ENCODE measurements at places on chromosomes 6 and 20.

GRCh38 chr20:57374343-57374930 lies 16.8 kb upstream of the RBM38 start:
- no peak for DNase-seq

GRCh38 chr6:113556775-113557174 lies 300.4 kb upstream of the MARCKS start:
- no peak for DNase-seq

- DNase-seq = no peak
Measured at GRCh38 chr6:151704383-151704782, 103.1 kb upstream of the ESR1 start.

DNA sequence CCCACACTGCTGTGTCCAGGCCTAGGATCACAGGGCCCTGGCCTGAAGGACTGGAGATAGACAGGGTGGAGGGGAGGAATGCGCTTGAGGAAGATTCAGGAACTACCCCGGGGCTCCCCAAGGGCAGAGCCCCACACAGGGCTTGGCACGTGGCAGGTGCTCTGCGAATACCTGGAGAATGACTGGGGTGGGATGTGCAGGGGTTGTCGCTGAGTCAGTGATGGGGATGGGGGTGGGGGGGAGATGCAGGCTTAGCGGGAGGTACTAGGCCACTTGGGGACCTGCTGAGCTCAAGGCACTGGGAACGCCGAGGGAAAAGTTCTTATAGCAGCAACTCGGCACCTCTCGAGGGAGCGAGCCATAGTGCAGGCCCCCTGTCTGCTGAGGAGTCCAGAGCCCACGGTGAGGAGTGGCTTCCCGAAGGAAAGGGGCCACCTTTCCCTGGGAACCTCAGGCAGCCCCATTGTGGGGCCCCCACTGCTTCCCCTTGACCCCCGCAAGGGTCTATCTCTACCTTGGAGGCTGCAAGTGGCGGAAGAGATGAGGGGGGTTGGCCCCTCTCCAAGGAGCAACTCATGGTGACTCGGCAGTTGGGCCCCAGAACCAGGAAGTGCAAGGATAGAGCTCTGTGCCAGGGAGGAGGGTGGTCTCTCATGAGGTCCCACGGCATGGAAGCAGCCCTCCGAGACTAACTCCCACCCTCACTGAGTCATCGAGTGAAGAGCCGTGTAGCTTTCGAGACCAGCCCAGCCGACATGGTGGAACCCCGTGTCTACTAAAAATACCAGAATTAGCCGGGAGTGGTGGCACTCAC lies 33.1 kb downstream of the SRC start:
- DNase-seq = no peak

DNA sequence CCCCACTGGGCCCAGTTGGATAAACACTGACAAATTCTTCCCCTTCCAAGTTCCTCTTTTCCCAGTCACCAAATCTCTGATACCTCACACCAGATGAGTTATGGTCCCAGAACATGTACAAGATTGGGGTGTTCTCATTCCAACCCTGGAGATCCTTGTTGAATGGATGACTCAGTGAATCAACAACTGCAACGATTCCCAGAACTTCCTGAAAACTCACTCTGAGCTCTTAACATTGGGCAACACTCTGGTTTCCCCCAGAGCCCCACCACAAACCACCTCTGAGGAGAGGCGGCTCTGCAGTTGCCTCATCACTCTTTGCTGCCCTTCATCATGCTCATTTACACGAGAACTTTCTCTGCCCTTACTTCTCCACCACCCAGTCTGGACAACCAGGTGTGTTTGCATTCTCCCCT lies 115.2 kb downstream of the MRPL14 start:
- DNase-seq = no peak

DNA sequence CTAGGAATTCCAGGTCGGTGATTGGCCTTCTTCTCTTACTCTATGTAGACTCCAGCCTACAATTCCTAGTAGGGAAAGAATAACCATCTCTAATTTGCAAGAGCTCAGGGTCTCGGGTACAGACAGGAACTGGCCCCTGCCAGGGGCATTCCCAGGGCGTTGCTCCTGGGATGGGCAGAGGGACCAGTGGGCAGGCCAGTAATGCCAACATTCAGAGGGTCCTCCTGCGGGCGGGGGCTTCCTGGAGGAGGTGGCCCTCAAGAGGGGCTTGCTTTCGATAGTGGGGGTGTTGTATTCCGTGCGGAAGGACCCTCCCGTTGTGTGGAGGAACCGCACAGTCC lies 129.8 kb upstream of the PRND start:
- DNase-seq = no peak

DNA sequence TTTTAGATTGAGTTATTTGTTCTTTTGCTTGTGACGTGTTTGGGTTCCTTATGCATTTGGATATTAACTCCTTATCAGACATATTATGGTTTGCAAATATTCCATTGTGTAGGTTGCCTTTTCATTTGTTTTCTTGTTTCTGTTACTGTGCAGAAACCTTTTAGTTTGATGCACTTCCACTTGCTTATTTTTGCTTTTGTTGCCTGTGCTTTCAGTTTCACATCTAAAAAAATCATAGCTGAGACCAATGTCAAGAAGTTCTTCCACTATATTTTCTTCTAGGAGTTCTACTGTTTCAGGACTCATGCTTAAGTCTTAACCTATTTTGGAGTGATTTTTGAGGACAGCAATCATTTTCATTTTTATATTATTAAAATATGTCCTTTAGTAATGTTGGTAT lies 113.5 kb downstream of the EPM2A start:
- no peak for DNase-seq

DNA sequence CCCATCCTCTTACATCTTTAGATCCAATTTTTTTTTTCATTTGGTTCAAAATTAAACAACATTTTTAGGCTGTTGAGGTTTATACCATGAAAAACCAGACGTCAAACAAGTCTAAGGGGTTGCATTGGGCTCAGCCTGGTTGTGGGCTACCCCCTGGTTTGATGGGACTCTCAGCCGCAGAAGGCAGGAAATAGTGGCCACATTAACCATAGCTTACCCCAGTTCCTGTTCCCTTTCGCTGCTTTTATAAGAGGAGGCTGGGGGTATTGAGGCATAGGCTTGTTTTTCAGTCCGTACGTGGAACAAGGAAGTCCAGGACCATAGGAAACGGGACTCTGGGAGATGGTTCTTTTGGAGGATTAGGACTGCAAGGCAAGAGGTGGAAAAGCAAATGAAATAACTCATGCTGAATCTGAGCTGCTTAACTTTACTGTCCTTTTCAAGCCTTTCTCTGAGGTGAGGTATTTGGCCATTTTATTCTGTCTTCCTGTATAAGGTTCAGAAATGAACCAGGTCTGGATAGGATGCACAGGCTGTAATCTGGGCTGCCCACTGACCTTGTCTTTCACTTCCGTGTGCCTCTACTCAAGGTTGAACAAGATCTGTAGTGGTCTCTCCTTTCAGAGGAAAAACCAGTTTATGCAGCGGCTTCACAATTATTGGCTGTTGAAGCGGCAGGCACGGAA lies 7.7 kb downstream of the BRPF3 start:
- no peak for DNase-seq

DNA sequence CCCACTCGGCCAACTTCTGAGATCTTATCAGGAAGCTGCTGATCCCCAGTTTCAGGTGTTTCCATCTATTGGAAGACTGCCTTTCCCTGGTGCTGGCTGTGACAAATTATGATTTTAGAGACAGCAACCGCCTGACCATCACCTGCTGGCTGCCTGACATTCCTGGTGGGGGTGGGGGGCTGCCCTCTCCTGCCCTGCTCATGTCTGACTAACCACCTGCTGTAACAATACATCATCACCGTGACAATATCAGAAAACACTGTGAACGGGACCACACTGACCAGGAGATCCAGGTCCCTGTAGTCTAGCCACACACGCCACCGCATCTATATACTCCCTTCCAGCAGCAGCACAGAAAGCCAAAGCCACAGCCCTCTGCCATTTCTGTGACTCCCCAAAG lies 537.5 kb downstream of the QKI start:
- no peak for DNase-seq

DNA sequence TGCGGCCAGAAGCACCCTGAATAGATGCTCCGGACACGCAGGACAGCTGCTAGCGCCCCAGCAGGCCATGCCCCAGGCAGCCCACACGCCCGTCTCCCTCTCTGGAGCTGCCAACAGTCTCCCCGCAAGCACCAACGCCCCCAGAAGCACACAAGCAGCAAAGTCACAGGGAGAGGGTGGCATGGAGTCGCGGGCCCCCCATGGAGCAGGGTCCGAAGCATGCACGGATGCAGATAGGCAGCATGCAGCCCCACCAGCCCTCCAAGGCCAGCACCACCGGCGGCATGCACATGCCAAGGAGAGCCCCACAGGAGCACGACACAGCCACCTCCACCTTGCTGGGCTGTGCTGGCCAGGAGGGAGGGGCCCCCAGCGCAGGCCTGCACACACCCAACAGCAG lies 53.8 kb downstream of the KCNQ2 start:
- DNase-seq = no peak

GRCh38 chr20:19137641-19138040 lies 74.8 kb upstream of the SLC24A3 start:
- no peak for DNase-seq

DNA sequence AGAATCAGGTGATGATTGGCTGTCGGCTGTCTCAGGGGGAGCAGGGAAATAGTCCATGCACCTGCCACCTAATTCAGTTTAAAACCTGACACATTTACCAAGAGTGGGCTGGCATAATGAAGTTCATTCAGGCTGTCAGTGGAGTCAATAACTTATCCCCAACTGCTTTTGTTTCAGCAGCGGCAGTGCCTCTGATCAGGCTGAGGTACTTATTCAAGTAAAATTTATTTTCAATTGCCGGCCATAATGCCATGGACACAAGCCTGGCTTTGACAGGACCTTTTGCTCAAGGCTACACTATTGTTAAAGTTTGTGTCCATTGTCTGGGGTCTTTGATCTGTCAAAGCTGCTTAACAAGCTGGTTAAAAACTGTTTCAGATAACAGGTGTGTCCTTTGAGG lies 20.6 kb downstream of the OLIG3 start:
- no peak for DNase-seq

DNA sequence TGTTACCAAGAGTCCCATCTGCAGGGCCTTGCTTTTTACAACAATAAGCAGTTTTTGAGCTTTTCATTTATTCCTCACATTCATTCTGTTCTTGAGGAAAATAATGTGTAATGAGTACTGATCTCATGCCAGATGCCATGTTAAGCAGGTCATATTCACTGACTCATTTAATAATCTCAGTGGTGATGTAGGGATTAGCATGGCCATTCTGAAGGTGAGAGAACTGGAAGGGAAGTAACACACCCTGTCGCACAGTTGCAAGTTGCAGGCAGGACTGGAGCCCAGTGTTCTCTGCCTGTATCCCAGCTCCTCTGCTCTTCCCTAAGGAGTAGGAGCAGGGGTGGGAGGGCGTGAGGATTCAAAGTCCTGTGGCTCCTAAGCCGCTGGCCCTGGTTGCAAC lies 5.6 kb downstream of the PCIF1 start:
- DNase-seq = no peak

GRCh38 chr20:13865791-13866351 lies 81.0 kb downstream of the NDUFAF5 start:
- no peak for DNase-seq

DNA sequence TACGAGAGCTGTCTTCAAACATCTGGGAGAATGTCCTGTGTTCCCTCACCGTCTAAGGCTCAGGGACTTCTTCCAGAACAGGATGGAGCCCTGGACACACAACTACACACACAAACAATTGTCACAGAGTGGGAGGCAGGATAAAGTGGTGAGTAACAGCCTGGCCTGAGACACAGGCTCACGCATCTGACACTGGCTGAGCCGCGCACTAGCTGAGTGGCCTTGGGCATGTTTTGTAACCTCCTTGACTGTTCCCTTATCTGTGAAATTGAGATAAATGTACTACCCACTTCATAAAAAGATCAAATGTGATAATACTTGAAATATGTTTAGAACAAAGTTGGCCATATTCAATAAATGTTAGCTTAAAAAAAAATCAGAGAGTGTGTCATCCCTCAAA lies 132.4 kb upstream of the ARMC2 start:
- no peak for DNase-seq

DNA sequence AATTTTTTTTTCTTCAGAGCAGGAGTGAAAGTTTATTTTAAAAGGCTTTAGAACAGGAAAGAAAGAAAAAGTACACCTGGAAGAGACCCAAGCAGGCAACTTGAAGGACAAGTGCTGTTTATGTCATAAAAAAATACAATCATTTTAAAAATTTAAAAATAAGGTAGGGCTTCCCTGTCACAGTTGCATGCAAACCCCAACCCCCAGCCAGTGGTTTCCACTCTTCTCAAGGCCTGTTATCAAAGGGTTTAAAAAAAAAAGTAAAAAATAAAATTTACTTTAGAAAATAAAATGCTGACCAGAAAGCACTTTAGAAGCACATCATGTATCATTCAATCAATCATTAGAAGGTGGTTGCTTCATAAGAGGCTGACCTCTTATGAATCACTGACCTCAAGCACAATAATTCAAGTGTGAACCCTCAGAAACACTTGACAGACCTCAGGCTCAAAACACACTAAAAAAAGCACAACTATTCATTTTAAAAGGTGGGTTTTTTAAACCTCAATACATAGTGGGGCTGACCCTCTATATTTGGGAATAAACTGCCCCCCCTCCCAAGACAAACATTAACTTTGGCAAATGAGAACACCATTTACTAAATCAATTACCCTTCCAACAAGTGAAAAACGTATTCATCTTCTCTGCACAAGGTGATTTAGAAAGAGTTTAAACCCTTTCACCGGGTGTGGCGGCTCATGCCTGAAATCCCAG lies 15.6 kb downstream of the ILRUN start:
- DNase-seq = no peak

- no peak for DNase-seq
Measured at GRCh38 chr6:120935908-120936307, 398.4 kb downstream of the TBC1D32 start.

DNA sequence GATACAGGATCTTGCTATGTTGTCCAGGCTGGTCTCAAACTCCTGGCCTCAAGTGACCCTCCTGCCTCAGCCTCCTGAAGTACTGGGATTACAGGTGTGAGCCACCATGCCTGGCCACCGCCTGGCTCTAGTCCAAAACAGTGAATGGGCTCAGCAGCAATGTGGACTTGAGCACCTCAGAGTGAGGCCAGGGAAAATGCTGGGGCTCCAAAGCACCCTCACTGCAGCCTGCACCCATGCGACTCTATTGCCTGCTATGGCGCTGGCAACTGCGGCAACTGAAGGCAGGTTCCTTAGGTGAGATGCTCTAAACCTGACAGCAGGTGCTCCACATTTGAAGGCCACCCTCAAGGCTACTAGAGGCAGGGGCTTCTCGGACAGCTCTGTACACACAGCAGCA lies 26.5 kb downstream of the MAP1LC3A start:
- DNase-seq = peak; percentile 25

DNA sequence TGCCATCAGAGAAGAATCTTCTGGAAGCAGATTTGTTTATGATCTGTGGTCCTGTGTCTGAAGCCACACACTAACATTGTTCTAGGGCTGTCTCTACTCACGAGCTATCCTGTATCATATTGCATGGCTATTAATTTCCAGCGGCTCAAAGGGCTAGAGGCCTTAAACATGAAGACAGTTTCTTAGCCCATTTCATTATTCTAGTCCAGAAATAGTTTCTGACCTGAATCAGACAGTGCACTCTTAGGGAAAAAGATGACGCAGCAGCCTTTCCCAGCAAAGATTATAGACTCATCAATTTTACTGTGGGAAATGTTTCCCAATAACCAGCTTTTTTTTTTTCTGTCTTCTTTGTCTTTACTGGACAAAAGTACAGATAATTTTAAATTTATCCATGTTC lies 105.3 kb upstream of the SUPT3H start:
- DNase-seq = no peak

Measured in ureter (tissue), 1 donor.